ENCODE measurements at places on chromosomes 6 and 20.

DNA sequence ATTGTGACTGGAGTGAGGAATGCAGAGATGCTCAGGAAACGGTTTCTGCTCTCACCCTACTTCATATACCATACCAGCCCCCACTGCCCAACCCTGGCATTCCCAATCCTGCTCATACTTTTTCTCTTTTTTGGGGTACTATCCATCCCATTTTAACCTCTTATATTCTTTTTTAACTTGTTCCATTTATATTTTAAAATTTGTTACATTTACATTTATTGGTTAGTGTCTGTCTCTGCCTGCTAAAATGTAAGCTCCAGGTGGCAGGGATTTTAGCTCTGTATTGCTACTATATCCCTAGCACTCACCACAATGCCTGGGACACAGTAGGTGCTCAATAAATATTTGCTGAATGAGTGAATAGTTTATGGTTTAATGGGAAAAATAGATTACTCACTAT, 8.1 kb downstream of the FERMT1 start:
- DNase-seq: no peak

DNA sequence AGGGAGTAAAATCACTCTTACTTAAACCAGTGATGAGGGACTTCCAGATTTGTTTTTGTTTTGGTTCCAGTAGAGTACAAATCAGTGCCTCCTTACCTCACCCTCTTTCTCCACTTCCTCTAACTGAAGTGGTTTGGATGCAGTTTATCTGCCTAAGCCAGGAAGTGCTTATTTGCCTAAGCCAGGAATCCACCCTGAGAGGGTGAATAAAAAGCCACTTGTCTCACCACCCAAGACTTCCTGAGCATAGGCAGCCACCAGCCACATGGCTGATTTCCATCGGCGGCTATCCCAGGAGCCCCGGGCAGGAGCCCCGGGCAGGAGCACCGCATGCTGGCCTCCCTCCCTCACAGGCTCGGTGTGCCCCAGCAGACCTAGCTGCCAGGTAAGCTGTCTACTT, 12.0 kb downstream of the LRP11 start:
- no peak for DNase-seq

GRCh38 chr6:125812394-125813292, 21.9 kb downstream of the NCOA7 start:
- DNase-seq: no peak

DNA sequence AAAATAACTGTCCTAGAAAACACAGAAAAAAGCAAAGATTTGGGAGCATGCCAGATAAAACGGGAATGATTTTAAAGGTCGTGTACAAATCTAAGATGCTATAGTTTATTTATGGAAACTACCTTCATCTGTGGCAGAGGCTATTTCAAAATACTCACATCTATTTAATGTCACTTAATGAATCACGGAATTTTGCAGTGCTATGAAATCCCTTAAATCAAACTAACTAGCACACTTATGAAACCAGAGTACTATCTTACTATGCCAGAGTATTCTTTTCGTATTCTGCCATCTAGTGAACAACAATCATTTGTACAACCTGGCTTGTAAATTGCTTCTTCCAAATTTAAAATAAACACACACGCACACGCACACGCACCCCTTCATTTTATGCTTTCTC, 77.9 kb upstream of the BMP5 start:
- no peak for DNase-seq

- DNase-seq: no peak
These were observed 6.9 kb upstream of the ADGRB3 start for GRCh38 chr6:68628161-68628560.

DNA sequence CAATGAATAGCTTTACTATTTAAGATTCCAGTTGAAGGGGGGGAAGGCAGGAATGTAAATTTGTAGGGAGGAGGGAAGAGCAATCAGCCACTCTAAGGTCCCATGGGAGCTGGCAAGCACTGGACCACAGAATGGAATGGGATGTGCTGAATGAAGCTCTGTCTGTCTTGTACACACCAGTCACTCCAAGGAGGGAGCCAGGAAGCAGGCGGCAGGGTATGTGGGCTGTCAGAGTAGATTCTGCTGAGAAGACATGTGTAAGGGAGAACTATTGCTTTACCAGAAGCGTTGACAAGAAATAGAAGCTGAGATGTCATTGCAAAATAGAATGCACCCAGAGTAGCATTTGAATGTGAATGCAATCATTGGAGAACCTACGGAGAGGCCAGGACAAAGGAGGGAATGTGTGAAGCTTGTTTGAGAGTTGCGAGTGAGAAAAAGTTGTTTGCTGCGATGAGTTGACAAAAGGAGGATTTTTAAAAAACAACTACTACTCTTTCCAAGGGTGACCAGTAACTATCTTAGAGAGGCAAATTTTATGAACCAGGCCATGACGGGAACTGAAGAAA, 25.2 kb upstream of the PDE7B start:
- no peak for DNase-seq

DNA sequence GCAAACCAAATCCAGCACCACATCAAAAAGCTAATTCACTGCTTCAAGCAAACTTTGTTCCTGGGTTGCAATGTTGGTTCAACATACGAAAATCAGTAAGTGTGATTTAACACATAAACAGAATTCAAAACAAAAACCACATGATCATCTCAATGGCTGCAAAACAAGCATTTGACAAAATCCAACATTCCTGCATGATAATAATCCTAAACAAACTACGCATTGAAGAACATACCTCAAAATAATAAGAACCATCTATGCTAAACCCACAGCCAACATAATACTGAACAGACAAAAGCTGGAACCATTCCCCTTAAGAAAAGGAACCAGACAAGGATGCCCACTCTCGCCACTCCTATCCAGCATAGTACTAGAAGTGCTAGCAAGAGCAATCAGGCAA, 49.9 kb downstream of the RNGTT start:
- DNase-seq: no peak

DNA sequence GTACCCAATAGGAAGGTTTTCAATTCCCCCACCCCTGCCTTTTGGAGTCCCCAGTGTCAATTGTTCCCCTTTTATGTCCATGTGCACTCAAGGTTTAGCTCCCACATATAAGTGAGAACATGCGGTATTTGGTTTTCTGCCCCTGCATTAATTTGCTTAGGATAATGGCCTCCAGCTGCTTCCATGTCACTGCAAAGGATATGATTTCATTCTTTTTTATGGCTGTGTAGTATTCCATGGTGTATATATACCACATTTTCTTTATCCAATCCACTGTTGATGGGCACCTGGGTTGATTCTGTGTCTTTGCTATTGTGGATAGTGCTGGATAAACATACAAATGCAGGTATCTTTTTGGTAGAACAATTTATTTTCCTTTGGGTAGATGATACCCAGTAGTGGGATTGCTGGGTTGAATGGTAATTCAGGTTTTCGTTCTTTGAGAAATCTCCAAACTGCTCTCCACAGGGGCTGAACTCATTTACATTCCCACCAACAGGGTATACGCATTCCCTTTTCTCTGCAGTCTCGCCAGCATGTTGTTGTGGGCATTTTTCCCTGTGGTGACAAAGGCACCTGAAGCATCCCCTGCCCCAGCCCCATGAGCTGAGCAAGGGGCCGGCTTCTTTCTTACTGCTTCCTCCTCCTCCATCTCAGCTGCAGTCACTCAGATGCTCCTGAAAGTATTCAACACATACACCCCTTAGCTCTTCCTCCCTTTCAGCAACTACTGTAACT, 66.7 kb downstream of the ELOVL2 start:
- DNase-seq: no peak

Data from CD4-positive, alpha-beta T cell treated with Interleukin-15 for 4 hours (primary cell).